Inflammatory macrophage treated with lipopolysaccharide for 1 hour (primary cell): ENCODE measurements at places on chromosomes 6 and 20.
A peak's percentile ranks its signal among the peaks of the same experiment; 100 is the strongest.

DNA sequence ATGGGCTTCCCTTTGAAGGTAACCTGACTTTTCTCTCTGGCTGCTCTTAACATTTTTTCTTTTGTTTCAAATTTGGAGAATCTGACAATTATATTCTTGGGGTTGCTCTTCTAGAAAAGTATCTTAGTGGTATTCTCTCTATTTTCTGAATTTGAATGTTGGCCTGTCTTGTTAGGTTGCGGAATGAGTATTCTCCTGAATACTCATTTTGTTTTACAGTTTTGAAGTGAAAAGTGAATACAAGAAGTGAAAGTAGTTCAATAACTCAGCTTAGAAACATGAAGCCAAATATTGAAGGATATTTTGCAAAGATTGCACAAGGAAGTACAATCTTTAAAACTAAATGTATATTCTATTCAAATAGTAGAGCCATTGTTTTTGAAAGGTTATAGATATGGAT lies 120.2 kb upstream of the MAP3K4 start:
- DNase-seq: no peak

DNA sequence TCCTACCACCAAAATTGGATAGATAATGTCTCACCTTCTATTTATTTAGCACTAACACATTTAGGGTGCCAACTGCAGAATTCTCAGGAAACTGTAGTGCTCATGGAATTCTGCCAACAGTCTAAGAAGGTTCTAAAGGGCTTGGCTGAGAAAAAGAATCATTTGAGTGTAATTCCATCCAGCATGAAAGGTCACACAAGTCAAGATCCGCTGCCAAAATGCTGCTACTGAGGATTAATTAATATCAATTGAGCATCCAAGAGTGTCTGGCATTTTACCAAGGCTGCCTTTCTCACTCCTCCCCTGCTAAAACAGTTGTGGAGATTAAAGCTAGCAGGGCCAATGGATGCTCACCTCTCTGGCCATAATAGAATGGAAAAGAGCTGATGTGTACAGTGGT lies 112.7 kb downstream of the FHL5 start:
- DNase-seq: no peak

DNA sequence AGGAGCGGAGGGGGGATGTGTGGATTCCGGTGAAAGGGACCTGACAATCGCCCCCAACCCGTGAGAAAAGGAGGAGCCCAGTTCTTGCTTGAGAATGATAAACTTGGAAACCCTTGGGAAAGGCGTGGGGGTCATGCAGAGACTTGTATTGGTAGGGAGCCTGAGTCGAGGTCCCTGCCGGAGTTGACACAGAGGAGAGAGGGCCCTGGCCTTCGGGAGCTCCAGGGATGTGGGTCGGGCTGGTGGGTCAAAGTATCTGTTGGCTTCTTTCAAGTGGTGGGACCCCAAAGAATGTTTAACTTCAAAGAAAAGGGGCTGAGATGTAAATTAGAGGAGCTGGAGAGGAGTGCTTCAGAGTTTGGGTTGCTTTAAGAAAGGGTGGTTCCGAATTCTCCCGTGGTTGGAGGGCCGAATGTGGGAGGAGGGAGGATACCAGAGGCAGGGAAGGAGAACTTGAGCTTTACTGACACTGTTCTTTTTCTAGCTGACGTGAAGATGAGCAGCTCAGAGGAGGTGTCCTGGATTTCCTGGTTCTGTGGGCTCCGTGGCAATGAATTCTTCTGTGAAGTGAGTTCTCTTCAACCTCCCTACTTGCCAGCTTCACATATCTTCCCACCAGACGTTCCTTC lies 571 bp downstream of the CSNK2B start:
- peak; percentile 75 for DNase-seq

GRCh38 chr6:3201388-3201787 lies 26.1 kb downstream of the TUBB2B start:
- no peak for DNase-seq

DNA sequence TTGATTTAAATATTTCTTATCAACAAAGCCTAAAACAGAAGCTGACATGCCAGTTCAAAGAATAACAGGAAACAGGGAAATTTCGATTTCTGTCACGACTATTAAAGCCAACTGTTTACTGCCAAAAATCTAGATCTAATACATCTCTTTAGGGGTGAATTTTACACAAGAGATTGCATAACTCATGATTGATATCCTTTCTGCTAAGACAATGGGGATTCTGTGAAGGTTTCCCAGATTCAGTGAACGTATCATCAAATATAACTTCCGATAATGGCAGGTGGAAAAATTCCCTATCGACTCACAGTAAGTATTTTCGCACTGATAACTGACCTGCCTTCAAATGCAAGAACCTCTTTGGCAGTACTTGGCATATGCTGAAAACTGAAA lies 42.9 kb downstream of the NHSL1 start:
- no peak for DNase-seq

DNA sequence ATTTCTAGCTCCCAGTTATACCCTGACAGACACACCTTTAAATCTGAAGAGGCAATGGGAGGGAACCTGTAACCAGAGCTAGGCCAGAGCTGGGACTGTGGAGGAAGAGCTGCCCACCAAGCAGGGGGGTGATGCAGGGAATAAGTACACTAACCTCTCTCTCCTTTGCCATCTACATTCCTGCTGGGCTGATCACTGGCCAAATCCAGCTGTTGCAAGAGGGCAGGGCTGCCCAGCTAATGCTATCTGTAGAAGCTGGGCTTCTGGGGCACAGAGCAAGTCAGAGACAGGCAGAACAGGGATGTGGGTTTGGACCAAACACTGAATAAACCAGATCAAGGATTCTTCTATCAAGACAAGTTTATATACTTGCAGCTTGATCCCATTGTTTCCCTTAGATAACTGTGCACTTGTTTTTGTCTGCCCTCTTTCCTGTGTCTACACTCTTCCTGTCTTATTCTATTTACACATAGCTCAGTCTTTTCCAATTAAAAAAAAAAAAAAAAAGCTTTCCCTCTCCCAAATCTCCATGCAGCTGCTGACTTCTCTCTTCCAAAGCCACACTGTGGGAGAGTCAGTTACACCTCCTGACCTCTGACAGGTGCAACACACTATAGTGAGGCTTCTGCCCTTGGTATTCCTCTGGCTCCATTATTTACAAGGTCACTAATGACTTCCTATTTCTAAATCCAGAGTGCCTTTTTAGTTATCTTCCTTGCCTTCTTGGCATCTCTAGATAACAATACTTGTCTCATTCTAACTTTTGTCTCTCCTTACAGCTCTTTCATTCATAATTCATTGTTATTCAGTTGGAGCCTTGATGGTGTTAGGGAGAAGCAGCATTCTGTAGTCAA lies 43.7 kb downstream of the TRIM38 start:
- DNase-seq: no peak

GRCh38 chr6:120116343-120116742 lies 766.8 kb upstream of the MAN1A1 start:
- DNase-seq: no peak

DNA sequence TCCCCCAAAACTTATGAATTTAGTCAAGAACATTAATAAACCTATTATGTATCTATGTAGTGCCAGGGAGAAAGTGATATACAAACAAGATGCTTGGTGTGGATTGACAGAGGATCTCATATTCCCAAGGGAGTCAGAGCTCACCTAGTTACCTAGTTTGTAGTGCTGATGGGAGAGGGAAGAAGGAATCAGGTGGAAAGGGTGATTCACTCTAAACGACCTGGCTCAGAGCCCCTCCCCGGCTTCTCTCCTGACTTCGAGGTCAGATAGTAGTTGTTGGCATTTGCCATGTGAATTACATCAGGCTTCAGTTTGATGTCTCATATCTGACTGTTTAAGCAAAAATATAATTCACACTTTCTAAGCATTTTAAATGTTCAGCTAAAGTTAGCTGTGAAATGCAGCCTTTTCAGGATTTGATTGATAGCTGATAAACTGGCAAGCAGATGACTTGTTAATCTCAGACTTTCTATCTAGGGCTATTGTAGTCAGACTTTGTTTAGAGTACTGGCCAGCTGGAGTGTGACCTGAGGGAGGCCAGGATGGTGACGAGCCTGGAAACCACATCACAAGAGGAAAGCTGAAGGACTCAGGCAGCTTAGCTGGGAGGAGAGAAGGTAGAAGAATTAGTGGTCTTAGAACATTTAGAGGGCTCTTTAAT lies 123.7 kb downstream of the AKAP7 start:
- DNase-seq: no peak

DNA sequence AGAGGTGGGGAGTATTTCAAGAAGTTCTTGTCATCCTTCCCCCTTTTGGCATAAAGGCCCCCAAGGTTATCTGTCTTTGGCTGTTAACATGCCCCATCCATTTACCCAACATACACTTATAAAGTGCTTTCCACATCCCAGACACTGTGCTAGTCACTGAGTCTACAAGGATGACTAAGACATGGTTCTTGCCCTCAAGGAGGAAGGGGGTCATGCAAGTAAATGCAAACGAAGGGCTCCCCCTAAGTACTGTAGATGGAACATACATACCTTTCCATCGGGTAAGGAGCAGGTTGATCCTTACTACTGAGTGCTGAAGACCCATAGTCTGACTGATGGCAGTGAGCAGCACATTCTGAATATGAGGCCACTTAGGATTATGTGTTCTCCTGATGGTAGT lies 38.3 kb downstream of the HECA start:
- no peak for DNase-seq

- no peak for DNase-seq
Observed at GRCh38 chr20:63125838-63126601, 89.9 kb downstream of the YTHDF1 start.

DNA sequence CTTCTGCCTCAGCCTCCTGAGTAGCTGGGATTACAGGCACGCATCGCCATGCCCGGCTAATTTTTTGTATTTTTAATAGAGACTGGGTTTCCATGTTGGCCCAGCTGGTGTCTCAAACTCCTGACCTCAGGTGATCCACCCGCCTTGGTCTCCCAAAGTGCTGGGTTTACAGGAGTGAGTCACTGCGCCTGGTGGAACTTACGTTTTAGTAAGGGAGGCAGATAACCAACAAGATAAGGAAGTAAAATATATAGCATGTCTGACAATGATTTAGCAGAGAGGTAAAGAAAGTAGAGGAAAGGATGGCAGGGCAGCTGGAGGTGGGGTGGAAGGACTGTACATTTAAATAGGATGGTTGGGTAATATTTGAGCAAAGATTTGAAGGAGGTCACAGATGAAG lies 12.8 kb upstream of the MYMX start:
- no peak for DNase-seq

- DNase-seq: peak; percentile 95
Observed at GRCh38 chr6:28252009-28252975, at the start of gene ZKSCAN4. Gene ZKSCAN4, minus strand, starts transcription at chr6:28252269. Its CDS starts 289 bp downstream, at chr6:28251980.

DNA sequence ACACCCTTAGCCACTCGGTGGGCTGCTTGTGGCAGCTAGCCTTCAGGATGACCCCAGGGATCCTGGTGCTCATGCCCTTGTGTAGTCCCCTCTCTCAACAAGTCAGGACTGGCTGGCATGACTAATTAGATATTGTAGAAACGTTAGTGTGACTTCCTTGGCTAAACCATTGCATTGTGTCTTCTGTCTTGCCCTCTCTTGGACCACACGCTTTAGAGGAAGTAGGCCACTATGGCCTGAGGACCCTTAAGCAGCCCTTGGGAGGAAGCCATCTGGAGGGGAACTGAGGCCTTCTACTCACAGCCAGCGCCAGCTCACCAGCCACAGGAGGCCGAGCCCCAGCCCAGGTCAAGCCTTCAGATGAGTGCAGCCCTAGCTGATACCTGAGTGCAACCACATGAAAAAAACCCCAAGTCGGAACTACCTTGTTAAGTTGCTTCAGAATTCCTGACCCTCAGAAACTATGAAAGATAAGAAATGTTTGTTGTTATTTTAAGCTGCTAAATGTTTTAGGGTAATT lies 10.1 kb downstream of the ANGPT4 start:
- no peak for DNase-seq

- no peak for DNase-seq
Observed at GRCh38 chr20:45049904-45050471, 50.9 kb downstream of the KCNS1 start.

DNA sequence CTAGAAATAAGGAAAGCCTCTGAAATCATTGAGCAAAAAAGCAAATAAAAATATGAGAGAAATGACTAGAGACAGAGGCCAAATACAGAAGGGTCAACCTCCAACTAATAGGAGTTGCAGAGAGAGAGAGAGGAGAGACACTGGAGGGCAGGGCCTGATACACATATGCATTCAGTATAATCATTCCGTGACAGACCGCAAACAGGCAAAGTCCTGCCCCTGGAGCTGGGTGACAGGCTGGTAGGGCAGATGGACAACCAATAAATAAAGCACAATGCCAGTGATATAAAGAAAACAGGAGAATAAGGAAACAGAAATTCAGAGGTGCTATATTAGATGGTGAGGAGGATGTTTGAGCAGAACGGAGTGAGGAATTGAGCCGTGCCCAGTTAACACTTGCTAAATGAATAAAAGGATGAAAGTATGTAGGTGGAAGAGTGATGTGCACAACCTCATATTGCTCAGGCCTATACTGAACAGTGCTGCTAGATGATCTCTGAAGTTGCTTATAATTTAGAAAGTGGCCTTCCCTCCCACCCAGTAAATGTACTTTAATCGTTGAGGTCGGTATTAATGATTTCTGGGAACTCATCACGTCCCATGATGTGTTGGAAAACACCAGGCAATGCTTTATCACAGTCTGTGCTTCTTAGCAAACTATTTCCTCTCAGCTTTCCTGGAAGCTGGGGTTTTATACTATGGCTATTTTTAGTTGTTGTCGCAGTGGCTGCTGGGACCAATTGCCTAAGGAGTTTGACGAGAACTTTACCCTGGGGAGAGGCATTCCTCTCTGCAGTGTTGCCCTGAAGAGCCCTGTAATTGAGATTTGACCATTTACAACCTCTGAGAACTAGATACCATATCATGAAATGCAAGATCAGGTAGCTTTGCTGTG lies 37.6 kb upstream of the CLIC5 start:
- DNase-seq: peak; percentile 57

DNA sequence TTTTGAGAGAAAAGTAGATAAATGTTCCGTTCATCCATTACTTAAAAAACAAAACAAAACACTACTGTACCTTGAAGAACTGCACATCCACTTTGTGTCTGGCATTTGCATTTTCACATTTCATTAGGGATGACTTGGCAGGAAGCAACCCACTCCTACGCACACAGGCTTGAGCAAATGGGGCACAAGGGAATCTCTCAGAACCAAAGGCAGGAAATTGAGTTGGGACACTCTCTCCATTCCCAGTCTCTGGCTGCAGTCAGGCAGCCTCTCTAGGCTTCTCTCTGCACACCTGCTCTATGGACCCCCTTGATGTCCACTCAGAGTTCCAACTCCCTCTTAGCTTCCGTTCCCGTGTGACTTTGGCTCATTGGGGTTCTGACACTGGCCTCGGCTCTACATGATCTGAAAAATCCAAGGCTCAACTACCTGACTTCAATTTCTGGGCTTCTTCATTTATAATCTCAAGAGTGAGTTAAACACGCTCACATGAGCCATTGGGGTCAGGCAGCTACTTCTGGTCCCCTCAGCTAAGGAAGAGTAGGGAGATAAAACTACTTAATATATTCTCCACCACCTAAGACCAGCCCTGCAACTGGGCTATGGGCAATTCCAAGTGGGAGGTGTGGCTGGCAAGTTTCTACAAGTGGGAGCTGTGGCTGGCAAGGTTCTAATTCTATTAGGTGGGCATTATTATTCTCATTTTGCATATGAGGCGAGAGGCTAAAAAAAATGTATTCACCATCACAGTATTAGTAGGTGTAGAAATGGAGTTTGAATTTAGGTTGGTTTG lies 251.9 kb downstream of the SOD2 start:
- DNase-seq: no peak
